ENCODE measurements at places on chromosomes 6 and 20. TPM values are rescaled to one million over a fixed set of nuclear protein-coding genes. Genes with fewer than 3 reads are reported as not detected.

Gene RIMS4
- not detected for polyA plus RNA-seq

Gene MYL9
- not detected for polyA plus RNA-seq

Gene KIFC1
- 0.41 TPM for polyA plus RNA-seq

Gene SLC35F1
- polyA plus RNA-seq: not detected
